Liver (tissue), 10 donors: ENCODE measurements at places on chromosomes 6 and 20. TPM values are rescaled to one million over a fixed set of nuclear protein-coding genes. Genes with fewer than 3 reads are reported as not detected.

DNA sequence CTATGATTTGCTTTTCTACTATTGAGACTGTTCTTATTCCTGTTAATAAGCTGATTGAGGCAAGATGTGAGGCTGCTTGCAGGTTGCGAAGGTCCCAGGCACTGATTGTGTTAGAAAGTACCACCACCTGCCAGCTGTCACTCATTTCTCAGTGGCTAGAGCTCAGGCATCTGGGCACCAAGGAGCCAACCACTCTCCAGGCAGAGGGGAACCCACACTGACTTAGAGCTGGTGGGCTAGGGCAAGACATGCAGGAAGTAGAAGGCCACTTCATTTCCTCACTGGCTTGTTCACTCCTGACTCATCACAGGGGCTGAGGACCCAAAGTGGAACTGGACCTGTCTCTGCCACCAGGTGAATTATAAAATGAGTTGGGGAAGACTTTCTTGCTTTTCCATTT is 7.8 kb upstream of the DLL1 start:
- no peak for DNase-seq

GRCh38 chr20:62928246-62928939 is 2.1 kb upstream of the DIDO1 start:
- no peak for DNase-seq

DNA sequence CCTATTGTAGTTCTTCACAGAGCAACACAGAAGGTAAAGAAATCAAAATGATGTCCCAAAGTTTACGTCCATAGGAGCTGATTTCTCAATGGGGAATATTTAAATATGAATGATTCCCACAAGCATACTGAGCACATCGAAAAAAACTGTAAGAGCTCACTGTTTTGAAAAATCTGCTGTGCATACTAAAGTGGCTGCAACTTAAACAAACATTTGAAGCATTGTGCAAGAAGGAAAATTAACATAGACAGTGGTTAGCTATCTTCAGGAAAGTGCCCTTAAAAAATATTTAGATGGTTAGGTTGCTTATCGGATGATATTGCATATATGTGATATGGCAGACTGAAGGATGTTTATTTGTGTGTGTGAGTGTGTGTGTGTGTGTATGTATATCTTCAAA is 747.6 kb downstream of the RFPL4B start:
- no peak for DNase-seq

DNA sequence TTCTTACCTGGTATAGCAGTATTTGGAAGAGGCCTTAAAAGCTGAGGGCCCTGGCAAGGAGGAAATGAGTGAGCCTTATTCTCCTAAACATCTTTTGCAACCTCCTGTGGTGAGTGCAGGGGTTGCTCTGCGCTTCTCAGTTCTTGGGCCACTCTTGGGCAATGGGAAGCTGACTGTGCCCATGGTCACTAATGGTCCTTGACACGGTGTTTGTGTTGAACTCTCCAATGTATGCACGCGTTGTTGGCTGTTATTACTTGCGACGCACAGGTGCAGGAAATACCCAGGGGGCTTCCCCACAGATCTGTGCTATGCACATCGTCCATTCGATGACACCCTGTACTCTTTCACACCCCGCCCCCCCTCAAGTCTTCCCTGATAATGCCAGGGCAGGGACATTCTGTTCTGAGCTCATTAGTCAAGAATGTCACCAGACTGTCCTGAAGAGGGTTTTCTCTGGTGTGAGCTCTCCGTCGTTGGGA is 79.7 kb downstream of the EDN1 start:
- DNase-seq = no peak

The AGER gene
- total RNA-seq = 0.92 TPM

The DNAH8 gene
- total RNA-seq = 0.05 TPM

The RBBP8NL gene
- under 0.01 TPM for total RNA-seq
